ENCODE measurements at places on chromosomes 1 and 21. TPM values are rescaled to one million over a fixed set of nuclear protein-coding genes. Genes with fewer than 3 reads are reported as not detected.

FCRL6 gene
- total RNA-seq: not detected

TMPRSS15 gene
- total RNA-seq: not detected

NBPF10 gene
- 2.9 TPM for total RNA-seq

GRCh38 chr21:32813265-32813903 is 41.8 kb upstream of the PAXBP1 start:
- no peaks in the 10 kb centered on the region for H3K4me1 ChIP-seq
- no peak overlapping the region for H3K4me3 ChIP-seq
- H3K36me3 ChIP-seq: no peaks in the 10 kb centered on the region
- H3K27ac ChIP-seq: no peak overlapping the region
- no peaks in the 10 kb centered on the region for H3K27me3 ChIP-seq

DNA sequence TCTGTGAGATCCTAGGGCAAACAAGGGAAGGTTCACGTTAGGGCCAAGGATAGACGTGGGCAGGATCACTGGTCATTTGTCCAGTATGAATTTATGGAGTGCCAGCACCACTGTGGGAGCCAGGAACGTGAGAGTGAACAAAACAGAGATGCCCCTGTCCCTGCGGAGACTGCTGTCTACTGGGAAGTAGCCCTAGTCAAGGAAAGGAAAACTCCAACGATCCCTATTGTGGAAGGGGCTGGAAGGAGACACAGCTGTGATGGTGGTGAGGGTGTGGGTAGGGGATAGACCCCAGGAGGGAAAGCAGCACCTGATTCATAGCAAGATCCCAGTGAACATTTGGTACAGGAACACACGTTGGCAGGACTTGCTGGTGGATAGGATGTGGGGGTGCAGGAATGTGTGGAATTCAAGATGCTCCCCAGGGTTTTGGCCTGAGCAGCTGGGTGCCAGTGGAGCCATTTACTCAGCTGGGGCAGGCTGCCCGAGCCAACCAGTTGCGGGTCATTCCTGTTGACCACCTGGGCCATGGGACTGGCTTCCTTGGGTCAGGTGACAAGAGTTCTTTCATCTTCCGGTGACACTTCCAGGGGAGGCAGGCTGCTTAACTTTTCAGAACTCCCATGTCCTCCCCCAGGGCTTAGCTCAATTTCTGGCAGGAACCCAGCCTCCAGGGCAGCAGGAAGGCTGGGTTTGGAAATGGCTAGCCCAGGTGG is 1.2 kb upstream of the ATP13A2 start:
- no peak overlapping the region for H3K4me3 ChIP-seq
- peaks cover 10% of the 10 kb centered on the region for H3K27me3 ChIP-seq
- DNase-seq: no peak
- H3K36me3 ChIP-seq: no peaks in the 10 kb centered on the region
- peaks cover 31% of the 10 kb centered on the region for H3K4me1 ChIP-seq

- no peaks in the 10 kb centered on the region for H3K4me1 ChIP-seq
- no peak overlapping the region for H3K4me3 ChIP-seq
- no peak for DNase-seq
- no peaks in the 10 kb centered on the region for H3K36me3 ChIP-seq
These were observed 101.7 kb downstream of the PCBP3 start for GRCh38 chr21:45745256-45745655.

DNA sequence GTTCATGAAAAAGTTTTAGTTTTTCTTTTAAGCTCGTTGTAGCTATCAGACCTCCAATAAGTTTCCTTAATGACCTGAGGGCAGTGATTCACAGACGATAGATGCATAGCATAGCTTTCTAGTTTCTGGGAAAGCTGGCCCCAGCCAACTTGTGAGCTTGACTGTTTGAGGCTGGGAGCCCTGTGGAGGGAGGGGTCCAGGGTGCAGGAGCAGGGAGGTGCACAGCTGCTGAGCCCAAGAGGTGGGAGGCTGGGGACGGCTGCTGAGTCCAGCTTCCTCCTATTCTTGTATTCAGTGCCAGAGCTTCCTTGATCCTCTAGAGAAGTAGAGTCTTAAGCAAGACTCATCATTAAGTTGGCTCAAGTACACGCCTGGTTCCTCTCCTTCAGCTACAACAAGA is 11.0 kb upstream of the AVPR1B start:
- no peaks in the 10 kb centered on the region for H3K4me1 ChIP-seq
- no peaks in the 10 kb centered on the region for H3K27me3 ChIP-seq
- H3K36me3 ChIP-seq: no peaks in the 10 kb centered on the region
- H3K27ac ChIP-seq: no peak overlapping the region
- DNase-seq: no peak

- H3K27me3 ChIP-seq: no peaks in the 10 kb centered on the region
- no peak overlapping the region for H3K4me3 ChIP-seq
- H3K36me3 ChIP-seq: no peaks in the 10 kb centered on the region
- DNase-seq: no peak
- H3K27ac ChIP-seq: peak overlapping the region; percentile 89
- peaks cover 58% of the 10 kb centered on the region for H3K4me1 ChIP-seq
These were observed 13.0 kb upstream of the PADI1 start for GRCh38 chr1:17191990-17192242.

DNA sequence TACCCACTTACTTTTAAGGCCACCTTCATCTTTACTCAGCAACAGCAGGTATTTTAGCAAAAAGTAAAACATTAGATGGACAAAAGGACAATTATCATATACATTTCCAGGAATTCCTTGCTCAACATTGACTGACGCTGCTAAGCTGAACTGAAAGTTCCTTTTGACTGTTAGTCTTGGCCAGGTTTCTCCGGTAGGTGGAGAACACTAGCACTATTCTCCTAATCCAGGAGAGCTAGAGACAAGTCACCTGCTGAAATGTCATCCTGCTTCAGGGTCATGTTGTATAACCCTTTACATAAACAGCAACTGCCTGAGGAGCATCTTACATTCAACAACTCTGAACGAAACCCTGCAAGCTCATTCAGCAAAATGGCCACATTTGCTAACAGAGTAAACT is 109.0 kb upstream of the ESRRG start:
- H3K4me3 ChIP-seq: no peak overlapping the region
- H3K36me3 ChIP-seq: no peaks in the 10 kb centered on the region
- no peak for DNase-seq

GRCh38 chr1:112826217-112826944 is 111.2 kb upstream of the PPM1J start:
- no peak for DNase-seq
- no peak overlapping the region for H3K27ac ChIP-seq
- H3K27me3 ChIP-seq: peaks cover 3% of the 10 kb centered on the region
- no peaks in the 10 kb centered on the region for H3K36me3 ChIP-seq
- H3K4me3 ChIP-seq: no peak overlapping the region
- H3K4me1 ChIP-seq: no peaks in the 10 kb centered on the region

DNA sequence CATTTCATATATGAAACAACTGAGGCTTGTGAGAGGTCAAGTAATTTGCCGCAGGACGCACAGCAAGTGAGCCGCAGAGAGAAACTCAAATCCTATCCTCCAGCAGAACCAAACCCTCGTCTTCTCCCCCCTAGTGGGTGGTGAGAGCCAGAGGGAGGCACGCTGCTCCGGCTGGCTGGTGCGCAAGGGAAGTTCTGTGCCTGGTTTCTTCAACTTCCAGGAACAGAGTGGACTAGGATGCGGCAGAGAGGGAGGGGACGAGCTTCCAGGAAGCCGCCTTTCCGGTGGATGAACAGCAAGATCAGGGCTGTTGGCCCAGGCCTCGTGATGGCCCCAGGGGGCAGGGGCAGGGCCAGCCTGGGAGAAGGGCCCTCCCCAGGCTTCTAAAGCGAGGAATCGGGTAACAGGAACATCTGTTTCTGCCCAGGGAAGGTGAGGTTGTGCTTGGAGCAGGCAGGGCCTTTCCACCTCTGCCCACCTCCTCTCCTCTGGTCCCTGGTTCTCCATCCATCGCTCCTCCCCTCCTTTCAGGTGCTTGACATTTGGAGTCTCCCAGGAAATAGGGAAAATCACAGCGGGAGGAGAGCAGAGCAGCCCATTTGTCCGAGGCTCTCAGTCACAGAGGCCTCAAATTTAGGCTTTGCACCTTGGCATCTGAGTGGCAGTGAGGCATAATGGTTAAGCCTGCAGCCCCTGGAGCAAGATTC is 16.8 kb upstream of the PDIK1L start:
- H3K27ac ChIP-seq: peak overlapping the region; percentile 3
- H3K4me1 ChIP-seq: peaks cover 10% of the 10 kb centered on the region
- no peaks in the 10 kb centered on the region for H3K27me3 ChIP-seq
- no peaks in the 10 kb centered on the region for H3K36me3 ChIP-seq
- no peak overlapping the region for H3K4me3 ChIP-seq

DNA sequence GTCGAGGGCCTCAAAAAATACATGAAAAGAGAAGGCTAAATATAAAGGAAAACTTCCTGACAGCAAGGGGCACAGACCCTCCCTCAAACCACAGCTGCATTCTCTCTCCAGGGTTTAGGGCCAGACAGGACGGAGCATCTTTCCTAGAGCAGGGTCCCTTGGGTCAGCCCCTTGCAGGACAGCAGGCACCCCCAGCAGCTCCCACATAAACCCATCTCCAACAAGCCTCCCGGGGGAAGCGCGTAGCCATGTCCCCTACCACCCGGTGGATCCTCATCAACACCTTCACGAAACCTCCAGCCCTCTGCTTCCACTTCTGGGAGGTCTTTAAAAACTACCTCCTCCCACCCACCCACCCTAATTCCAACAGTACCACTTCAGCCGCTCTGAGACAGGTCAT is 59.5 kb downstream of the CD46 start:
- H3K4me3 ChIP-seq: no peak overlapping the region
- DNase-seq: no peak
- peaks cover 58% of the 10 kb centered on the region for H3K4me1 ChIP-seq
- peak overlapping the region; percentile 90 for H3K27ac ChIP-seq

DNA sequence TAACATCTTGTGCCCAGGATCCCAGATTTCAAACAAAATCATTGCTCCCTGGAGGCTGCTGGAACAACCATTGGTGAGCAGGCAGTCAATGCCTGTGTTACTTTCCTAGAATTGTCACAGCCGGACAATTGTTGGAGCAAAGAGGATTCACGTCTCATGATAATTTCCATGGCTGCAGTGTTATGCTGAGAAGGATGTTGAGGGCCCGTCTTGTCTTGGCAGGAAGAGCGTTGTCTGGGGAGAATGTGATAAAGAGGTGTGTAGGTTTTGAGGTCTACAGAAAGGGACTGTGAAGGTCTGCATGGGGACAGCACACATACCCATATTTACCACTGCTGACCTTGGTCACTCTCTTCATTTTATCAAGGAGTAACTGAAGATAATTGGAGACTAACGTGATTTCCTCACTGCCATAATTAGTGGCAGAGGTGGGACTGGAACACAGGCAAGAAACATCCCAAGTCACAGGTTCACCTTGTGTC is 6.3 kb downstream of the MECR start:
- H3K27me3 ChIP-seq: no peaks in the 10 kb centered on the region
- no peak overlapping the region for H3K4me3 ChIP-seq
- H3K36me3 ChIP-seq: peaks cover 62% of the 10 kb centered on the region

DNA sequence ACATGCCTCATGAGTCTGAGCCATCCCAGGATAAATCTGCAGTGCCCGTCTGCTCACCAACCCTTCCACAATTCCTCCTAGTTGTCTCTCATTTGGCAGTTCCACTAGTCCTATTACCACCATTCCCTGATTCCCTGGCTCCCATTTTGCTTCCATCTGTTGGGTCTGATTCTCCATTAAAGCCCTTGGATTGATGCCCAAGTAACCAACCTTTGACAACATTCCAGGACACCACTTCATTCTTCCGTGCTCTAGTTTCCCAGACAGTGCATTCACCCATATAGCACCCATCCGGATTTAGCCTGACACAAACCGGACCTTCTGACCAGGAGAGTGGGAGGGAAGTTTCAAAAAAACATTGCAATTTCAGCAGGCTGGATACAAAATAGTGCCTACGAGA is 189.4 kb upstream of the PALMD start:
- DNase-seq: no peak
- H3K27ac ChIP-seq: no peak overlapping the region
- no peaks in the 10 kb centered on the region for H3K4me1 ChIP-seq
- no peak overlapping the region for H3K4me3 ChIP-seq
- no peaks in the 10 kb centered on the region for H3K36me3 ChIP-seq

Data from esophagus squamous epithelium (tissue), 5 donors.